ENCODE measurements at places on chromosomes 12 and 14. TPM values are rescaled to one million over a fixed set of nuclear protein-coding genes. Genes with fewer than 3 reads are reported as not detected.

HOXC12 gene
- not detected for total RNA-seq

SERPINA12 gene
- not detected for total RNA-seq

SUOX gene
- 16.2 TPM for total RNA-seq

AQP6 gene
- total RNA-seq = not detected

TROAP gene
- 8.0 TPM for total RNA-seq

TMX1 gene
- total RNA-seq = 29.9 TPM

AKAP3 gene
- total RNA-seq = 1.1 TPM

GSC gene
- total RNA-seq = not detected

IGF1 gene
- total RNA-seq = 0.40 TPM

PAWR gene
- total RNA-seq = 213 TPM

BRAP gene
- 20.8 TPM for total RNA-seq

Data from osteocyte (in vitro differentiated cells).